Thoracic aorta (tissue), 2 donors: ENCODE measurements at places on chromosomes 16 and 17.

DNA sequence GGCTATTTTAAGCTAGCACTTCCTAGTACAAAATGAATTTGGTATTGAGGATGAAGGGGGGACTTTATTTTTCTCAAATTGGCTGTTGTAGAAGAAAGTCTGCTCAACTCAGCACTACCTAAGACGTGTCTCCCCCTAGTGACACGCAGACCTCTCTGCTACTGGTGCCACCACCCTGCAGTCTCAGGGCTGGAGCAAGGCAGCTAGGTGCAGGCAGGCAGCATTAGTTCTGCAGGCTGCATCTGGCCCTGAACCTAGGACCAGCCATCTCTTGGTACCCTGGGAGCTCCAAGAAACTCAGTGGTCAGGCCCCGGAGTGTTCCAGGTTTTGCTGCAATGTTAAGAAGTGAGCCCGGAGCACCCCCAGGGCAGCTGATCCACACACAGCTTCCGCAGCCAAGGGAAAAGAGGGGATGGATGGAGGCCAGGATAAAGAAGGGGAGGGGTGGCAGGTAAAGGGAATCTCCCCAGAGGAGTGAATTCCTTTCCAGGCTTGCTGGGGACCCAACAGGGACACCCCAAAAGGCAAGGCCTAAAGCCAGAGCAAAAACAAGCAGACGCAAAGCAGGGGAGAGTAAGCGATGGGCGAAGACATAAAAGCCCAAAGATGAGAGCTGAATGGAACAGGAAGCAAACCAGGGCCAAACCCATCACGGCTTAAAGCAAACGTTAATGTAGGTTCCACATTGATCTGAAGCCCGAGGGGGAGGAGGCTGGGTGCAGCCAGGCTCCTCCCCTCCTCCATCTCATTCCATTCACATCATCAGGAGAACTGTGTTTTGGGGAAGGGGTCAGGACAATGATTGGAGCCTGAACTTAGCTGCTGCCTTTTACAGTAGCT, 200.5 kb downstream of the ZFHX3 start:
- H3K27me3 ChIP-seq: no peaks in the 10 kb centered on the region
- H3K36me3 ChIP-seq: no peaks in the 10 kb centered on the region
- H3K4me1 ChIP-seq: peaks cover 59% of the 10 kb centered on the region
- H3K27ac ChIP-seq: peak overlapping the region; percentile 94

GRCh38 chr17:75049706-75050105, 2.7 kb downstream of the KCTD2 start:
- peaks cover 25% of the 10 kb centered on the region for H3K36me3 ChIP-seq
- no peak for DNase-seq
- peaks cover 15% of the 10 kb centered on the region for H3K4me1 ChIP-seq
- H3K4me3 ChIP-seq: no peak overlapping the region

DNA sequence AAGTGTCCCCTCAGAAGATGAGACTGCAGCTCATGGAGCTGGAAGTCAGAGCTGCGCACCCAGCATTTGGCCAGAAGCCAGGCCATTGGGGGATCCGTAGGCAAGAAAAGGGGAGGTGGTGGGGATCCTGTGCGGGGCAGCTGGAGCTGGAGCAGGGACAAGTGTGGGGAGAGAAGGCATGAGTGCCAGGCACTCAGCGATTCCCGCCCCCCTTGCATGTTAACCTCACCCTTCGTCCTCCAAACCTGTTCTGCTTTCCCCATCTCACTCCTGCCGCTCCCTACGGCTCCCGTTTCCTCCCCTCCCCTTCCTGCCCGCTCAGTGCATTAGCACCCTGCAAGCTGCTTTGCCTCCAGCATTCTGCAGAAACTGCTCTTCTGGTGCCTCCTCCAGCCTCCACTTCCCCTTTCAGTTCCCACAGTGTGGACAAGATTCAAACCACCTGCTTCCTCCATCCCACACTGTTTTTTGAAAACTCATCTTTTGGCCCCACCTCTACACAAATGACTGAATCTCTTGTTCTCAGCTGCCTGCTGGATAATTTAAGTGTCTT, 5.6 kb downstream of the ALOX15 start:
- H3K4me3 ChIP-seq: no peak overlapping the region
- peaks cover 4% of the 10 kb centered on the region for H3K4me1 ChIP-seq
- no peak for DNase-seq
- no peaks in the 10 kb centered on the region for H3K27me3 ChIP-seq
- no peaks in the 10 kb centered on the region for H3K36me3 ChIP-seq

GRCh38 chr17:82678265-82678891, 20.1 kb downstream of the RAB40B start:
- no peaks in the 10 kb centered on the region for H3K27me3 ChIP-seq
- DNase-seq: no peak
- H3K4me3 ChIP-seq: no peak overlapping the region

- DNase-seq: peak; percentile 37
- H3K27me3 ChIP-seq: no peaks in the 10 kb centered on the region
- H3K36me3 ChIP-seq: no peaks in the 10 kb centered on the region
- H3K4me3 ChIP-seq: peak overlapping the region; percentile 100
Observed at GRCh38 chr17:38871247-38872015, 1.6 kb downstream of the LASP1 start.

GRCh38 chr16:72728516-72728915, 319.4 kb downstream of the ZFHX3 start:
- H3K4me3 ChIP-seq: no peak overlapping the region
- no peaks in the 10 kb centered on the region for H3K27me3 ChIP-seq
- no peaks in the 10 kb centered on the region for H3K36me3 ChIP-seq
- no peaks in the 10 kb centered on the region for H3K4me1 ChIP-seq

DNA sequence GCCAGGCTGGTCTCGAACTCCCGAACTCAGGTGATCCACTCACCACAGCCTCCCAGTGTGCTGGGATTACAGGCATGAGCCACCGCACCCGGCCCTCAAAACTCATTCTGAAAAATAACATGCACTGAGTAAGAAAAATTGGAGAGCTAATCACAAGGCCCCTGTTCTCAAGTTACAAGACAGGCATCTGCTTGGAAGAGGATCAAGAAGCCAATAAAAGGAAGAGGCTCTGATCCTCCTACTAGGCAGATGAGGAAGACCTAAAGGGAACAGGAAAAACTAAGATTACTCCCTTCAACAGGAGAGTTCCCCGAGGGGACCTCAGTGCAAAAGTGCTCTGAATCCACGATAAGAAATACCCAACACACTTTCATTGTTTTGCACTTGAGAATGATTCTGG, 18.4 kb downstream of the BLMH start:
- no peak overlapping the region for H3K27ac ChIP-seq
- H3K4me3 ChIP-seq: no peak overlapping the region
- H3K36me3 ChIP-seq: peaks cover 18% of the 10 kb centered on the region
- DNase-seq: no peak
- no peaks in the 10 kb centered on the region for H3K27me3 ChIP-seq

GRCh38 chr17:1110862-1111598, 68.8 kb downstream of the ABR start:
- DNase-seq: peak; percentile 92
- H3K36me3 ChIP-seq: no peaks in the 10 kb centered on the region
- H3K27me3 ChIP-seq: no peaks in the 10 kb centered on the region
- H3K4me3 ChIP-seq: peak overlapping the region; percentile 93
- peak overlapping the region; percentile 96 for H3K27ac ChIP-seq
- peaks cover 90% of the 10 kb centered on the region for H3K4me1 ChIP-seq

DNA sequence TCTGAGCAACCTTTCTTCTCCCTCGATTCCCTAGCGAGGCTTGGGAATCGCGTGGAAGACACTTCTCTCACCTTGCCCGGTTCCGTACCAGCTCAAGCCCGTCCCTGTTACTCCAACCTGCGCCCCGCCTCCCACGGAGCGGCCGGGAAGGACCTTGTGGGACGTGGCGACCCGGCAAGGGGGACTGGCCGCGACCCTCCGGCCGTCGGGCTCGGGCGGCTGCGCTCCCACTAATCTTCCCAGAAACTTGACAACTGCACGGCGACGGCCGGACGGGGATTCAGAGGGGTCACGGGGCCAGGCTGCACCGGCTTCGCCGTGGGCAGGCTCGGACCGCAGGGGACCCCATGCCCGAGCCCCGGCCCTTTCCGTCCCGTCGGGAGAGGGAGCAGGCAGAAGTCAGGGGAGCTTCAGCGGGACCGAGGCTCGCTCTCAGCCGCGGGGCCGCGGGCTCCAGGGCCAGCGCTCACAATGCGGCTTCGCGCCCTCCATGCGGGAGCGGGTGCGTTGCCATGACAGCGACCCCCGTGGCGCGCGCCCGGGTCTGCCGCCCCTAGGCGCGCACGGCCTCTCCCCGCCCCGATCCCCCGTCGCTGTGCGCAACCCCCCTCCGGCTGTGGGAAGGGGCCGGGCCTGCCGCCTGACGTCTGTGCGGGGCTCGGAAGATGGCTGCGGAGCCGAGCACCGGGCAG, at the start of gene SGSM2:
TSS of gene SGSM2 (plus strand) at position 650 of the 692 bp plus-strand sequence. CDS start 188 bp downstream, outside the sequence.
- H3K27ac ChIP-seq: peak within 1 kb of the TSS; percentile 70
- H3K36me3 ChIP-seq: peaks cover 24% of the 10 kb centered on the region
- no peaks in the 10 kb centered on the region for H3K27me3 ChIP-seq
- no peak for DNase-seq
- peak within 1 kb of the TSS; percentile 95 for H3K4me3 ChIP-seq
- H3K4me1 ChIP-seq: peaks cover 25% of the 10 kb centered on the region

DNA sequence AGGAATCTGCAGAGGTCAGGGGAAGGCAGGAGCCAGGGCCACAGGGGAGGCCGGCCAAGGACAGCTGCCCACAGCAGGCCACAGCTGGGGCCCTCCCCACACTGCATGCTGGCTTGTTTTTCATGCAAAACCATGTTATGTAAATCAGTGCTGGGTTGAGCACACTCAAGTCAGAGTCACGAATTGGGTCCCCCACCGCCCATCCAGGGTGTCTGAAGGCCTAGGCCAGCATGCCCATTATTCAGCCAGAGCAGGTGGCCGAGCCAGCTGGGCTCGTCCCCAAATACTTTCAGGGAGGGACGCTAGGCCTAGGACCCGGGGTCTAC, 51.2 kb upstream of the TOB1 start:
- no peak overlapping the region for H3K27ac ChIP-seq
- no peak overlapping the region for H3K4me3 ChIP-seq
- H3K36me3 ChIP-seq: no peaks in the 10 kb centered on the region
- H3K27me3 ChIP-seq: no peaks in the 10 kb centered on the region

GRCh38 chr16:52546291-52547003, 496 bp downstream of the TOX3 start:
- peaks cover 16% of the 10 kb centered on the region for H3K4me1 ChIP-seq
- H3K27me3 ChIP-seq: no peaks in the 10 kb centered on the region
- H3K36me3 ChIP-seq: no peaks in the 10 kb centered on the region
- DNase-seq: no peak
- no peak overlapping the region for H3K27ac ChIP-seq

- H3K4me3 ChIP-seq: peak overlapping the region; percentile 66
- H3K4me1 ChIP-seq: peaks cover 6% of the 10 kb centered on the region
- DNase-seq: peak; percentile 53
- peak overlapping the region; percentile 47 for H3K27ac ChIP-seq
- H3K36me3 ChIP-seq: peaks cover 9% of the 10 kb centered on the region
Observed at GRCh38 chr16:27367461-27368357, 34.3 kb upstream of the IL21R start.

DNA sequence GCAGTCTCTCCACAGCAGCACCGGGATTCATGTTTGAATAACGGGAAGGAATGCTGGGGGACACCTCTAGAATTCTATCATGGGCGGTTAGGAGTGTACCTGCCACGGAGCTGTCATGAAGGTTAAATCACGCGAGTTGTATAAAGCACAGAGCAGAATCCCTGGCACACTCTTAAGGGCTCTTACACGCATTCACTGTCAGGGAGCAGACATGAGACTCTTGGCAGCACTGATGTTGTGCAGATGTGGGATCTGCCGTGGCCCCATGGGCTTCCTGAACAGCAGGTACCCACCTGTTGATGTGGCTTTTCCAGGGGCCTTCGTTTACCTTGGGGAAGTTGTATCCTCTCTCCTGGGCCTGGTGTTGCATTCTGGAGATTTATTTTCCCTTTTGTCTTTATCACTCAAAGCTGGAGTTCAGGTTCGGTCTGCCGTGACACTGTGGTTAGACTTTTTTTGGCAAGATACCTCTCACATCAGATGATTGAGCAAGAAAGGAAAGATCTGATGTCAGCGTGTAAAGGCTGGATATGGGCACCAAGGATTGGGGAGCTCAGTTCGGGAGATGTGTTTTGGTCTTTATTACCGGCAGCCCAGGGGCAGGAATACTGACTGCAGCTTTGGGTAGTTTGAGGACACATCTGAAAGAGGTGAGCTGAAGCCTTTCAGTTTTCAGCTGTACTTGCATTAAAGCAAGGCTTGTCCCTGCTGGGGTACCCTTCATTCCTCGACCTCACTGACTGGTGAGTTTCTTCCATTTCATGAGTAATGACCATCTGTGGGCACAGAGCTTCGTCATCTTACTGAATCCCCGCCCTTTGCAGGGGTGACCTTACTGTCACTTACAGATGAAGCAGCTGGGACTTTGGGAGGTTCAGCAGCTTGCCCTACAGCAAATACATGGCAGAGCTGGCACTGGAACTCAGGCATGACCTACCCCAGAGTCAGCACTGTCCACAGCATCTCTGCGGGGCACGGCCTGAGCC, 19.3 kb downstream of the KNOP1 start:
- peaks cover 8% of the 10 kb centered on the region for H3K36me3 ChIP-seq
- no peak overlapping the region for H3K27ac ChIP-seq
- H3K4me3 ChIP-seq: no peak overlapping the region
- DNase-seq: no peak
- H3K27me3 ChIP-seq: no peaks in the 10 kb centered on the region

GRCh38 chr17:33151565-33151964, 141.5 kb downstream of the ASIC2 start:
- no peaks in the 10 kb centered on the region for H3K27me3 ChIP-seq
- no peaks in the 10 kb centered on the region for H3K4me1 ChIP-seq
- H3K36me3 ChIP-seq: no peaks in the 10 kb centered on the region

- H3K4me1 ChIP-seq: peaks cover 15% of the 10 kb centered on the region
- no peak overlapping the region for H3K4me3 ChIP-seq
- DNase-seq: no peak
- H3K27ac ChIP-seq: no peak overlapping the region
- H3K36me3 ChIP-seq: peaks cover 5% of the 10 kb centered on the region
Observed at GRCh38 chr17:19865021-19865420, 2.7 kb downstream of the ULK2 start.

DNA sequence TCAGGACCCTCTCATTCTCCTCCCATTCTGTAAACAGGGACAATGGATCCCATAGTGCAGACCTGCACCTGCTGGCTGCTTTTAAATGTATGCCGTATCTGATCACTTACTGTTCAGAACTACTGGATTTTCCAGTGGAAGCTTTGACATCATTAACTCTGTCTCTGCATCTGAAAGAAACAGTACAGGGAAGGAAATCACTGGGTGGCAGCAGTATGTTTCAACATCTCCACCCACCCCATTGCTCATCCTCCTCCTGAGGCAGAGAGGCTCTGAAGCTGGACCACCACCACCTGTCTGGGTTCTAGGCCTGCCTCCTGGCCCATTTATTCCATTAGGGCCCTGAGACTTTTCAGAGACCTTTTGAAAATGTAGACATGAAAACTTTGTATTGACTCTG, 2.6 kb downstream of the CCL15 start:
- no peaks in the 10 kb centered on the region for H3K4me1 ChIP-seq
- DNase-seq: no peak
- no peaks in the 10 kb centered on the region for H3K27me3 ChIP-seq
- H3K4me3 ChIP-seq: no peak overlapping the region
- H3K36me3 ChIP-seq: no peaks in the 10 kb centered on the region
- no peak overlapping the region for H3K27ac ChIP-seq

GRCh38 chr16:87483481-87483880, 9.3 kb downstream of the ZCCHC14 start:
- H3K4me1 ChIP-seq: peaks cover 60% of the 10 kb centered on the region
- no peak overlapping the region for H3K4me3 ChIP-seq
- no peaks in the 10 kb centered on the region for H3K36me3 ChIP-seq
- H3K27me3 ChIP-seq: no peaks in the 10 kb centered on the region
- no peak for DNase-seq

GRCh38 chr17:27562777-27563455, 68.1 kb upstream of the LGALS9 start:
- DNase-seq: no peak
- H3K27ac ChIP-seq: no peak overlapping the region
- no peak overlapping the region for H3K4me3 ChIP-seq
- H3K36me3 ChIP-seq: no peaks in the 10 kb centered on the region
- H3K4me1 ChIP-seq: peaks cover 19% of the 10 kb centered on the region
